ENCODE measurements at places on chromosomes 16 and 17.

GRCh38 chr17:57707892-57708291 lies 37.2 kb downstream of the CCDC182 start:
- no peak for DNase-seq

DNA sequence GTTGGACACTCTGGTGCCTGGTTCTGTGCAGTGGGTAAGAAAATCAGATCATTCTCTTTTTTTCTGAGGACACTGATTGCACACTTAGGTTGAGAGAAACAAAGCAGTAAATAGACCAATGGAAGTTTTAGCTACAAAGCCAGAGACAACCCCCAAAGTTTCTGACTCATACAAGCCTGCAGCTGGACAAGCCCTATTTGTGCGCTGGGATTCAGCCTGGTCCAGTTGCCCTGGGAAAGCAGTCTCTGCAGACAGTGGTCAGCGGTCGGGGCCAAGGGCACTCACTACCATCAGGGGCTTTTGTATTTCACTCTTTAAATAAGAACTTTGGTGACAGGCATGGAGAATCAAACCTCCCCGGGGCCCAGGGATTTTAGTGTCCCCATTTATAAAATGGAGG lies 6.0 kb upstream of the RHBDL3 start:
- DNase-seq, result no peak

GRCh38 chr16:27985981-27986380 lies 77.5 kb downstream of the GSG1L start:
- DNase-seq, result no peak

DNA sequence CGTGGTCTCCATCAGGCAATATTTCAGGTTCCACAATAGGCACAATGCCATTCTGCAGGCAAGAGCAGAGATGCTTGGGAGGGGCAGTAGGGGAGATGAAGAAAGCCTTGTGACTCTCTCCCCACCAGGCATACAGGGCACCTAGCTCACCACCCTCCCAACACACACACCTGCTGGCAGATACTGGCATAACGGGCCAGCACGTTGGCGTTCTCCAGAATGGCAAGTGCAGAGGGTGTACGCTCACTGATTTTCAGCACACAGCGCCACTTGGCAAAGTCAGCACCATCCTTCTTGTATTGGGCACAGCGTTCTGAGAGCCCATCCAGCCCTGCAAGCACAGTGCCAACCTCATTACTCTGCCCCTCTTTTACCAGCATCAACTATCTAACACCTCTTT lies 2.2 kb downstream of the ALDOC start:
- no peak for DNase-seq

GRCh38 chr17:75640556-75641119 lies 7.4 kb downstream of the SMIM5 start:
- DNase-seq, result no peak
